GM12878 (cell line): ENCODE measurements at places on chromosomes 1 and 21. TPM values are rescaled to one million over a fixed set of nuclear protein-coding genes. Genes with fewer than 3 reads are reported as not detected.

GRCh38 chr1:57137980-57138379, 172.2 kb upstream of the C8B start:
- DNase-seq = peak; percentile 9

GRCh38 chr1:23167353-23168078, 1.1 kb downstream of the LUZP1 start:
- no peak for DNase-seq

GRCh38 chr21:17819877-17820229, 697 bp upstream of the C21orf91 start:
- DNase-seq = no peak

MROH9 gene
- total RNA-seq = not detected in 2 replicates

KCNQ4 gene
- total RNA-seq = 0.18 and 0.21 TPM in 2 replicates
